ENCODE measurements at places on chromosomes 7 and 10.

DNA sequence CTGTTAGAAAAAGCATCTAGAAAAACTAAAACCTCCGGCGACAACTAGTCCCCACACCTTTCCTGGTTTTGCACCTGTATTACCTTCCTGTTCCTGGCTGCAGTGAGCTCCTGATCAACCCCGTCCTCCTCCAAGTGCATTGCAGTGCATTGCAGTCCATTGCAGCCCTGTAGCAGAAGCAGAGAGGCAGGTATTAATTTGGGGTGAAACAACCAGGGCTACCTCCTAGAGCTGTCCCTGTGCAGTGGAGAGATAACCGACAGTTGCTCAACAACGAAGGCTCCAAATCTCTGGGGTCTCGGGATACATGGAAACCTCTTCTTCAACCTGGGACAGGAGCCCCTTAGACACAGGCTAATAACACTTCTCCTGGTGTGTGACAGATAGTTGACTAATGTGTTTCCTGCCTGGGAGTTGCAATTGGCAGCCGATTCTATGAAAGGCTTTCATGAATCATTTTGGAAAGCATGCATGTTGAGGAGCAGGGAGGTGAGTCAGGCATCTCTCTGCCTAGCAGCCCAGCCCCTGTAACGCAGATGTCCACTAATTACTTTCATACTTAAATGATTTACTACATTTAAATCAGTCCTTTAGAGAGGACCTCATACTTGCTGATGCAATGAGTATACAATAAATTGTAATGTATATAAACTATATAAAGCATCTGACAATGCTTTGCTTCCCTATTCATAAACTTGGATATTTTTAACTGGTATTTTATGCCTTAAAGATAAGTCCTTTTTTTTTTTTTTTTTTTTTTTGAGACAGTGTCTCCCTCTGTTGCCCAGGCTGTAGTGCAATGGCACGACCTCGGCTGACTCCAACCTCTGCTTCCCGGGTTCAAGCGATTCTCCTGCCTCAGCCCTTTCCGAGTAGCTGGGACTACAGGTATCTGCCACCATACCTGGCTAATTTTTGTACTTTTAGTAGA, 59.0 kb downstream of the PRR15 start:
- DNase-seq: no peak

DNA sequence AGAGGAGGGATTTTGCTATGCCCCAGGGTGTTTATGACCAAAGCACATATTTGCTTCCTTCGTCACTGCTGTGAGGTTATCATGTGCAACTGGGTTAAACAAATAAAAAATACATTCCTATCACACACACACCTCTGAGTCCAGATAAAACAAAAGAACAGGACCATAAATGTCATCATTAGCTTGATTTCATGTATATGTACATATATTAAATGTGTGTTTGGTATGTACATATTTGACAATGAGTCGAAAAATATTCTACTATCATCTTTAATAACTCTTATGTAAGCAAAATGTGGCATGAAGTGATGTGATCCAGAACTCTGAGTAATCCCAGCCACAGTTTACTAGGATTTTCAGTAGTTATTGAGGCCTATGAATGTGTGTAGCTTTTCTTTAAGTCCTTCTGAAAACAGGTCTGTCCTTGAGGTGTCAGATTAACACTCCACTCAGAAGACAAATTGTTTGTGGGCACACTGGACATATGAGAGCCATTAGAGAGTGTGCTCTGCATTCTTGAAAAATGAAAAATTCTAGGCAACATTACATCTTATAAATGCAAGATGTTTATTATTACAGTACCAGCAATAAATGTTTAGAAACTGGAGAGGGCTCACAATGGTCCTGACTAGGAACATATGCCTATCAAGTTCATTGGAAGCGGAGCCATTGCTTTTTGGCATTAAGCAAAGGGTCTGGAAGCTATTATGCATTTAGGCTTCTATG, 335.1 kb upstream of the SEMA3A start:
- no peak for DNase-seq

DNA sequence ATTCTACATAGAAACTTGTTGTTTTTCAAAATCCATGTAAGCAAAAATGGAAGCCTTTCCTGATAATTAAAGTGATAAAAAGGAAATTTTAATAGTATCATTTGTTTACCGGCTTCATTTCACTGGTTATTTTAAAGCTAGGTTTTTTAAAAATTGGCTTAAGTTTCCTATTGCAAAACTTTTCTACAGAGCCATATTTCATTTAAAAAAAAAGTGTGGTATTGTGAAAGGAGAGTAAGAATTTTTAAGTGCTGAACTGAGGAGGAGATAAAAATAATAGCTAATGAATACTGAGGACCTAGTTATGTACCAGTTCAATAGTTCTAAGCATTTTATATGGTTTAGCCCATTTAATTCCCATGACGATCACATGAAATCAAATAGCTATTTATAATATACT, 172.2 kb upstream of the COL1A2 start:
- no peak for DNase-seq

DNA sequence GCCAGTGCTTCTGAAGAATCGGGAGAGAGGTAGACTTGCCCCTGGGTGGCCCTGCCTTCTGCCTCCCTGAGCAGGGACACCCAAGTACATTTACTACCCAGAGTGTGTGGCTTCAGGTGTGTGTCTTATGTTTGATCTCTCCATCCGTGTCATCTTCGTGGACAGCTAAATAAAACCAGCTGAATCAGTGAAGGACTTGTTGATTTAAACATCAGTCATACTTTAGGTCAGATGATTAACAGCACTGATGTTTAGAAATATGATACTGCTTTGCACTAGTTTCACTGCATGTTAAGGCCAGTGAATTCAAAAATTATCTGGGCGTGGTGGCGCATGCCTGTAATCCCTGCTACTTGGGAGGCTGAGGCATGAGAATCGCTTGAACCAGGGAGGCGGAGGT, 4.0 kb downstream of the MTG1 start:
- no peak for DNase-seq

DNA sequence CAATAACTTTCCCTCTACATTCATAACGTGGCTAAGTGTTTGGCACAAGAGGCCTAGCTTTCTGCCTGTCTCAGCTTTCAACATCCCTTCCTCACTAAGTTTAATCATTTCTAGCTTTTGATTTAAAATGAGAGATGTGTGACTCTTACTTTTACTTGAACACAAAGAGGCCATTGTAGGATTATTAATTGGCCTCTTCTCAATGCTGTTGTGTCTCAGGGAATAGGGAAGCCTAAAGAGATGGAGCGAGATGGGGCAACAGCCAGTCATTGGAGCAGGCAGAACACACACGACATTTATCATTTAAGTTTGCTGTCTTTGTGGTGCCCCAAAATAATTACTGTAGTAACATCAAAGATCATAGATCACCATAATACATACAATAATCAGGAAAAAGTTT, 167.1 kb upstream of the TRIM24 start:
- no peak for DNase-seq

- no peak for DNase-seq
Observed at GRCh38 chr7:93055543-93056107, 62.2 kb downstream of the SAMD9 start.

DNA sequence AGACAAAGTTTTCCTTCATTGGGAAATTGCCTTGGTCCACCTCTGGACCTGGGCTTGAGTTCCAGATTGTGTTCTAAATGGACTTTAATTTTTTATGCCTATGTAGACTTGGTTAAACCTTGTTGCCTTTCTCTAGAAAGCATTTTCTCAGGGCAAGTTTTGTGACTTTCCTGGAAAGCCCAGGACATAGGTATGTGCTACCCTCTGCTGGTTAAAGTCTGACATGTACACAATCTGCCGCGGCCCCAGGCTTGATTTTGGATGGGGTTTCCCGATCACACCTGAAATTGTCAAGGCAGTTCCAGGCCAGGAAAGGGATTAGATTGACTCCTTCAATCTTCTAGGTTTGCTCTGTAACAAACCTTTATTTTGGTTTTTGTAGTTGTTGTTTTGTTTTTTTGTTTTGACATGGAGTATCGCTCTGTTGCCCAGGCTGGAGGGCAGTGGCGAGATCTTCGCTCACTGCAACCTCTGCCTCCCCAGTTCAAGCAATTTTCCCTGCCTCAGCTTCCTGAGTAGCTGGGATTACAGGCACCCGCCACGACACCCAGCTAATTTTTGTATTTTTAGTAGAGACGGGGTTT, 14.1 kb upstream of the AKR1B10 start:
- no peak for DNase-seq

GRCh38 chr7:33711231-33712019, 193.9 kb upstream of the BMPER start:
- DNase-seq: no peak

DNA sequence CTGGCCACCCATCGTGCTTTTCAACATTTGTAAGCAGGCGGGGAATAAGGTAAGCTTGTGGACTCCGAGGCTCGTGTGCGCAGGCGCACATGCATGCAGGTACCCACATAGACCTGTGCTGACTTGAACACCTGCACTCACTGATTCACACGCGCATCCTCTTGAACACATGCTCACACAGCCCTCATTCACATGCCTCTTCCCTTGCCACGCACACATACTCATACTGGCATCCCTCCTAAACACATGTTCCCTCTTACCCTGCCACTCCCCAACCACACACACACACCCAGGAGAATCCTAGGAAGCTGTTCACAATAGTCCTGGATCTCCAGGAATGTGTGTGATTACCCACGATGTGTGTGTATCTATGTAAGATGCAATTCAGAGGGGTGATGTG, 44.1 kb upstream of the LBX1 start:
- no peak for DNase-seq

GRCh38 chr10:3010334-3010733, 57.0 kb upstream of the PFKP start:
- no peak for DNase-seq

- no peak for DNase-seq
Observed at GRCh38 chr7:51645702-51646298, 329.2 kb upstream of the COBL start.

- DNase-seq: peak; percentile 68
Observed at GRCh38 chr7:26078437-26079336, 73.3 kb upstream of the NFE2L3 start.

DNA sequence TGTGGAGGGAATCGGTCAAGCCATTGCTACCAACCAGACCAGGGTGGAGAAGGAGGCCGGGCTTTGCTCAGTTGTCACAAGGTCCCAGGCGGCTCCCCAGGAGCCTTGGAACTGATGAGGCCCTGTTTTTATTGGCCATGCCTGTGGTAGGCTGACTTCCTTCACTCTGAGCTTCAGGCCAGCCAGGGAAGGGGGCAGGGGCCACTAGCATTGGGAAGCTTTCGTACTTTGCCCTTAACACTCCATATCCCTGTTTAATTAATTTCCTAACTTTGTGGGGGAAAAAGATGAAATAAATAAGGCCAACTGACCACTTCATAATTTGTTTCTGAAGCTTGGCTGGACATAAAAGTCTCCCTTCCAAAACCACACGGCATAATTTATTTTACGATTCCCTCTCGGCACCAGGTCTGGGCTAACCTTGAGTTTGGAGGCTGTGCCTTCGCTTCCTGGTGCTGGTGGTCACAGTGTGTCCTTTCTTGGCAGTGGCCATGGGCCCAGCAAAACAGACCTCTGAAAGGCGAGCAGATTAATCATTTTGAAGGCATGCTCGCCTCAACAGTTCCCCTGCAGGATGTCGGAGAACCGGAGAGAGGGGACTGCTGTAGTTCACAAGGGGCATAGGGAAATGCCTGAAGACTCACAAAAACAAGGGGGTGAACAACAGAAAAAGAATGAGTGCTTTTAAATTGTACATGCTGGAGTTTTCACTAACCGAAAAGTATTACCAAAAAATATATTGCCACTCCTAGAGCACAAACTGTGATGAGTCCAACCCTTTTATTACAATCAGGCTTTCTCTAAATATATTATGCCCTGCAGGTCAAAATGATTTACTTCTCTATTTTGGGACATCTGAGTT, 966.0 kb downstream of the LRMDA start:
- DNase-seq: no peak

GRCh38 chr10:100600218-100600617, 64.5 kb downstream of the HIF1AN start:
- no peak for DNase-seq

DNA sequence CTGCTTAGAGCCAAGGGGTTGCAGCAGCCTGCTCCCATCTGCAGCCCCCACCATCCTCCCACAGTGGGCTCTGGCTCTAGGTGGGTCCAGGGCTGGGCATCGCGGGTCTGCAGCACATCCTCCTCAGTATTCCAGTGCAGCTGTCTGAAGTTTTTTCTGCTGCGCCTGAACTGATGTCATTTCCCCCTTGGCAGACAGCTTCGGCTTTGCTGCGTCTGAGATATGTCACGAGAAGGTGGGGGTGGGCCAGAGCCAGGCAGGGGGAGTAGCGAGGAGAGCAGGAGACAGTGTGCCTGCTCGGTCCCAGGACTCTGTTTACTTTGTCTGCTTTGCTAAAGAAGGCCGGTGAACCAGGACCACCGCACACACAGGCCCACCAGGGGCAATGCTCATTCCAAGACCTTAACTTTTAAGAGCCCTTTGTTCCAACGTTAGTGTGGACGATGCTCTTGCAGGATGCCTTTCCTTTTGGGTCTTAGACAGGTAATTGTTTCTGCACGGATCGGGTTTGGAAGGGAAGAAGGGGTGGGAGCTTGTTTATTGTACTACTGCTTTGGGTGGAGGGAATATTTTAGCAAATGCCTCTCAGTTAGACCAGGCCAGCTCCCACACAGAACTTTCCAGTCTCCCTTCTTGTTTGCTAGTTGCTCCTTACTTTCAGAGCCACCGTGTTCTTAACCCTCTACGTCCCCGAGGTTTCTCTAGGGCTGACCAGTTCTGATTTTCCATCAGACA, 32.4 kb downstream of the WBP1L start:
- DNase-seq: no peak

DNA sequence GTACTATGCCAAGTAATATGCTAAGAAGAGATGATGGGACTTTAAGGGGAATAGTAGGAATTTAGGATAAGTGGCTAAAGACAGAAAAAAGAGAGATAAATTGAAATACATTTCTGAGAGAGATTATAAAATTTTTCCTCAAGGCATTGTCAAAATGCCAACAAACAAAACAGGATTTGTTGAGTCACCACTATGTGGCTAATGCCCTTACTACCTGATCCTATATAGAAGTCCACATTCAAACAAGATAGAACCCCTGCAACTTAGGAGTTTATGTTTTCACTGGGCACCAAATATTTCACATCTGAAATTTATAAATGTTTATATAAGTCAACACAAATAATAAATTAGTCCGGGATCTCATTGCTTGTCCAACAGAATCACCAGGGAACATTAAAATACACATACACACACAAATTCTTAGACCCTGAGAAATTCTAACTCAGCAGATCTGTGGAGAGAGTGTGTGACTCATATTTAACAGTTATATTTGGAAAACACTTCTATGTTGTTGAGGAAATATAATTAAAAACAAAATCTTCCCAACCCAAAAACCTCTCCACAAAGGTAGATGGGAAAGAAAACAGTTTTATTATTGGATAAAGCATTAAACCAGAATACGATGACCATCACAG, 154.3 kb downstream of the PPP1R3A start:
- DNase-seq: no peak

GRCh38 chr7:69663911-69664832, 65.9 kb downstream of the AUTS2 start:
- DNase-seq: no peak

- DNase-seq: no peak
Observed at GRCh38 chr10:12319076-12319475, 30.3 kb upstream of the CAMK1D start.
